ENCODE measurements at places on chromosomes 7 and 10.

GRCh38 chr7:107528461-107528860, 35.3 kb downstream of the COG5 start:
- no peak for DNase-seq

DNA sequence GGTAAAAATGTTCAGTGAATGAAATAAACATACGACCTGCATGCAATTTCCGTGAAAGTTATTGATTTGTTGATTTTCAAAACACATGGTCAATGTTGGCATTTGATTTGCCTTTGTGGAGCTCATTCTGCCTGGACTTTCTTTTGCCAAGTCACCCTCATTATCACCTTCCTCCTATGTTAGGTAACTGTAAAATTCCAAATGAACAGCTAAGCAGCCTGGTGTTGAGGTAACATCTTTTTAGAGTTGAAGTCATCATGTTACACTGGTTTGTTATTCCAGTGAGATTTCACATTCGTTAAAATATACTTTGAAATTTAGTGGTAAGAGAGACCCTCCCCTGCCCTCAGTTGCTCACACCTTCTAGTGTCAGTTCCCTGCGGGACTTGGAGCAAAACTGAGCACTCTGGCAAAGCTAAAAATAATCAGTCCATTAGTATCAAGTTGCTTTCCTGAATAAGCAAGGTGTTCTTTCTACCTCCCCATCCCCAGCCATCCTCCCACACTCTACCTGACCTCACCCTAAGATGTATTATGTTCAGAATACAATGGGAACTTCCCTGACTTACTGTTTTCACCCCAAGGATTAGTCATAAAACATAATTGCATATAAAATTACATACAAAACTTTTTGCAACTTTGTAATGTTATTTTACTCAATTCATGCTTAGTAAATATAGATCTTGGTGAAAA, 283.3 kb upstream of the SEMA3A start:
- peak; percentile 16 for DNase-seq

DNA sequence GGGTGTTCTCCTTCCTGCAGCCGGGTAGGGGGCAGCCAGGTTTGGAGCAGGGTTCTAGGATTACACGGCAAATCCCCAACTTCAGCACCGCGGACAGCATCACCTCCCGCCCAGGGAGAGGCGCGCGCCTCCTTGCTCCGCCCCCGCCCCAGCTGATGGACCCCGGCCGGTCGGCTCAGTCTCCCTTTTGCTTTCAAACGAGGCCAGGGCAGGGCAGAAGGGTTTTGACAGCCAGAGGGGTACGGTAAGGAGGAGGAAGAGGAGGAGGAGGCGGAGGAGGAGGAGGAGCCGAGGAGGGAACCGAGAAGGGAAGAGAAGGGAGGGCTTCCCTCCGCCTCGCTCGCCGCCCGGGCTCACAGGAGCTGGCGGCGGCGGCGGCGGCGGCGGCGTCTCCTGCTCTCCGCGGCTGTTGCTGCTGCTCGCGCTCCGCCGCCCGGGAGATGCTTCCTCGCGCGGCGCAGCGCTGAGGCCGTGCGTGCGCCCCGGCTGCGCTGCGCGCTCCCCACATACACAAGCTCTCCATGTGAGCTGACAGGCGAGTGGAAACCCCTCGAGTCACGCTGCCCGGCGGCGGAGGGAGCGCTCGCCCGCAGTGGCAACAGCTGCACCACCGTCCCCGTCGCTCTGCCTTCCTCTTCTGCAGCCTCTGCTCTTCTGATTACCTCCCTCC, 615 bp upstream of the CNTNAP2 start:
- DNase-seq, result no peak

DNA sequence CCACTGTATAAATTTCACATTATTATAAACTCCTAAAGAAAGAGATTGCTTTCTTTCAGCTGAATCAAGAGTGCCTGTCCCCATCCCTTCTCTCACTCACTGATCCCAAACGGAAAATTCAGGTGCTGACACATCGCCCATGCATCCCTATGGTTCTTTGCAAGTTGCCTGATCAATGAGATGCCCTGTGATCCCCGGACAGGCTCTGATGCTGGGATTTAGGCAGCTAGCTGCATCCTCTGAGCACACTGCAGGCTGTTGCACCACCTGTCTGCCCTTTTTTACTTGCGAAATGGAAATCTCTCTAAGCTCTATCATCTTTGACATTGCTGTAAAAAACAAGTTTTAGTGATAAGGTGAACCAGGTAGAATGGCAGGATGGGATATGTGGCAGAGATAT, 456.5 kb downstream of the GATA3 start:
- DNase-seq, result no peak

GRCh38 chr10:90245623-90246022, 544.2 kb downstream of the KIF20B start:
- DNase-seq, result no peak

DNA sequence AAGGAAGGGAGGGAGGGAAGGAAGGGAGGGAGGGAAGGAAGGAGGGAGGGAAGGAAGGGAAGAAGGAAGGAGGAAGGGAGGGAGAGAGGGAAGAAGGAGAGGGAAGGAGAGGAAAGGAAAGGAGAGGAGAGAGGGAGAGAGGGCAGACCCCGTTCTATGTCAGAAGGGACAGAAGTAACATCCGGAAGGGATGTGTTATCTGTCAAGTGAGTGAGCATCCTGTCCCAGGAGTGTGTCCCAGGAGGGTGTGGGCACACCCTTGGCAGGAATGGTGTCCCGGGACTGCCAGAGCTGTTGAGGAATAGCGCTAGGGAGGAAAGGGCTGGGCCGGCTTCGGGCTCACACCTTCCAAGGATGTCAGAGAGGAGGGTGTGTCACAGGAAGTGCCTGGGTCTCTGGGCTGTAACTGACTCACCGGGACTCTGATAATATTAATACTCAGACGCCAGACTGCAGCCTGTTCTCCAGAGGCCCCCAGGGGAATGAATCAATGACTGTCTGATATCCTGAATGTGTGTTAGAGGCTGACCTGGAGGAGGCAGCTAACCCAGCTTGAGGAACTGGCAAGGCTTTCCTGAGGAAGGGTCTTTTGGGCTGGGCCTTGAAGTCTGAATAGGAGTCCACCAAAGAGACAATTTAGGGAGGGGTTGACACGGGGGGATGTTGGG, 125.6 kb upstream of the TNRC18 start:
- DNase-seq, result peak; percentile 79

DNA sequence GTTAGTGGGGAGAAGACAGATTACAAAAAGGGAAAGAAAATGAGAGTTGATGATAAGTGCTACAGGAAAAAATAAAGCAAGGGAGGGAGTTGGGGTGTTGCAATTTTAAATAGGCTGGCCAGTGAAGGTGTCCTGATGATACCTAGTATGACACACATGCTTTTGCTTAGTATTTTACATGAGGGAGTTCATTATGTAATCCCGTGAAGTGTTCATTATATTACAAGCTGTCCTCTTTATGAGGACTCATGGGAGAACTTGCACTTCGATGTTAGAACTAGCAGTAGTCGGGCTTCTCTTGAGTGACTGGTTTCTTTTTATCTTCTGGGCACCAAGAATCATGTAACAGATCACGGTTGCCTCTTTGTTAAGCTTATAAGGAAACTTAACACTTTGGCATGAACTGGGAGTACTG, 102.3 kb upstream of the MTPN start:
- DNase-seq, result no peak

DNA sequence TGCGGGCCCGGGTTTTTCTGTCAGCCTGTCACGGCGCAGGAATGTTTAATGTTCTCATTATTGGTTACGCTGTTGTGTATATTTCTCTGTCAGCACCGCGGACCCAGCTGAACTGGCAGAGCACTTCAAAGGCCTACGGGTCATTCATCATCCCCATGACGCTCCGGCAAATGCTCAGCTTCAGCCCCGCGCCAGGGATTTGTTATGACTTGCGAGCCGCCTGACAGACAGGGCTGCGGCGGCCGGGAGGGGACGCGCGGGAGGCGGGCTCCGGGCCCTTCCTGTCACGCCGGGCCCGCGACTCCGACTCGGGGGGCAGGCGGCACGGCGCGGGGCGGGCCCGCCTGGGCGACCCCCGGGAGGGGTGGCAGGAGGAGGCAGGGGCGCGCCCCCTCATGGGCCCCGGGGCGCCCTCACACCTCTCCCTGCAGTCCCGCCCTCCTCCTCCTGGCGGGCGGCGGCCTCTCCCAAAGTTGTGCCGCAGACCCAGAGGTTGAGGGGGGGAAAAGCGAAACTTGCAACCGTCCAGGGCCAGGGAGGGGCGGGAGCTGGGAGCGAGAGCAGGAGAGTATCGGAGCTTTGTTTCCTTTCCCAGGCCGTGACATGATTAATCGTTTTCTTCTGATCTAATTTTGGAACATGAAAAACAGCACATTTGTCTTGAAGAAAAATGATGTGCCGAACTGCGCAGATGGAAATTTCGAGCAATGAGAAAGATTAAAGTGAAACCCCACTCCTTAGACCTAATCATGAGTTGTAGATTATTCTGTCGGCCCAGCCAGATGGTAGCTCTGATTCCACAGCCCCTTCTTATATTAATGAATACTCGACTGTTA, 59.3 kb upstream of the COMTD1 start:
- peak; percentile 96 for DNase-seq

- no peak for DNase-seq
Measured at GRCh38 chr10:6647811-6648526, 67.9 kb upstream of the PRKCQ start.

DNA sequence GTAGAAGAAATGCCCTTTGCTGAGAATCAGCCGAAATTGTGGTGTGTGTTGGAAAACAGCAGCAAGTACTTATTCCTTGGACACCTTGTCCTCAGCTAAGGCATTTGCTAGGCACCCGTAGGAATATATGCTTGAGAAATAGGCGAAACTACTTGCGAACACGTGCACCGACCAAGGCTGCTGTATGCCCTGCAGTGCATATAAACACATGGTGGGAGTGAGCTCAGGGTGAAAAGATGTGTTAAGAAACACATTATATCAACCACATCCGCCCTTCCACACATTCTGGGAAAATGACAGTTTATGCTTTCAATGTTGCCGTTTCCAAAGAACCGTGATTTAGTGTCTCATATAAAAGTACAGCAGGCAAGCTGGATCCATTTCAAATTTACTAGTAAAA, 199.2 kb downstream of the JCAD start:
- DNase-seq, result no peak

DNA sequence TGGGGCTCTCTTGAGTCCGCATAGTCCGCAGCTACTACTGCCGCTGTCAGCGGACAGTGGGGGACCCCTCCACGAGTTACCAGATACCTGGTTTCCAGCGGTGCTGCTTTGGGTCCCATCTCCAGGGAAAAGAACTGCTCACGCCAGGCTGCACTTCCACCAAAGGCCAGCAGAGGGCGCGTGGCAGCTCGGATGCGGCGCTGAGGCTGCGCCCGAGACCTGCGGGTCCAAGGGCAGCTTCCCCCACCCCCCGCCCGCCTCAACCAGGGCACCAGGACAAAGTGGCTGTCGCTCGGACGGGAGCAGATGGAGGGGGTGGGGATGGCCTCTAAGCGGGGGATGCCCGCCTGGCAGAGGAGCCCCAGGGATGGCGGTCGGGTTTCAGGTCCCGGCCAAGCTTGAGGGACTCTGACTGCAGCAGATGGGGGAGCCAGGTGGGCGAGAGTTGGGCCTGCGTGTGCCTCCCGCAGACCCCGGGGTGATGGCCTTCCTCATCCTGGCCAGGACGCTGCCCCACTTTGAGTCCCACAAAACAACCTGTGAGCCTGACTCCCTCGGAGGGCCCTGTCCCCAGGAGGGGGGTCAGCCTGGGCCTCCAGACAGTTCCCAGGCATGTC, 23.8 kb upstream of the ZNF735 start:
- no peak for DNase-seq

DNA sequence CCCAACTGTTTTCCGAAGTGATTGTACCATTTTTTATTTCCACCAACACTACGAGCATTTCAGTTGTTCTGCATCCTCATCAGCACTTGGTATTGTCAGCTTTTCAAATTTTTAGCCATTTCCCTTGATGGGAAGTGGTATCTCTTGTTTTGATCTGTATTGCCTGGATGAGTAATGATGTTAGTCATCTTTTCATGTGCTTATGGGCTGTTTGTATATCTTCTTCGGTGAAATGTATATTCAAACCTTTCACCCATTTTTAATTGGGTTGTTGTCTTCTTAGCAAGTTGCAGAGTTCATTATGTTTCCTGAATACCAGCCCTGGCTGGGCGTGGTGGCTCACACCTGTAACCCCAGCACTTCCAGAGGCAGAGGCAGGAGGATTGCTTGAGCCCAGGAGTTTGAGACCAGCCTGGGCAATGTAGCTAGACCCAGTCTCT, 22.1 kb downstream of the CLIP2 start:
- DNase-seq, result peak; percentile 69

- DNase-seq, result no peak
Measured at GRCh38 chr7:106258789-106259188, 26.0 kb downstream of the NAMPT start.

- DNase-seq, result no peak
Measured at GRCh38 chr7:12386313-12386740, 17.3 kb downstream of the VWDE start.

DNA sequence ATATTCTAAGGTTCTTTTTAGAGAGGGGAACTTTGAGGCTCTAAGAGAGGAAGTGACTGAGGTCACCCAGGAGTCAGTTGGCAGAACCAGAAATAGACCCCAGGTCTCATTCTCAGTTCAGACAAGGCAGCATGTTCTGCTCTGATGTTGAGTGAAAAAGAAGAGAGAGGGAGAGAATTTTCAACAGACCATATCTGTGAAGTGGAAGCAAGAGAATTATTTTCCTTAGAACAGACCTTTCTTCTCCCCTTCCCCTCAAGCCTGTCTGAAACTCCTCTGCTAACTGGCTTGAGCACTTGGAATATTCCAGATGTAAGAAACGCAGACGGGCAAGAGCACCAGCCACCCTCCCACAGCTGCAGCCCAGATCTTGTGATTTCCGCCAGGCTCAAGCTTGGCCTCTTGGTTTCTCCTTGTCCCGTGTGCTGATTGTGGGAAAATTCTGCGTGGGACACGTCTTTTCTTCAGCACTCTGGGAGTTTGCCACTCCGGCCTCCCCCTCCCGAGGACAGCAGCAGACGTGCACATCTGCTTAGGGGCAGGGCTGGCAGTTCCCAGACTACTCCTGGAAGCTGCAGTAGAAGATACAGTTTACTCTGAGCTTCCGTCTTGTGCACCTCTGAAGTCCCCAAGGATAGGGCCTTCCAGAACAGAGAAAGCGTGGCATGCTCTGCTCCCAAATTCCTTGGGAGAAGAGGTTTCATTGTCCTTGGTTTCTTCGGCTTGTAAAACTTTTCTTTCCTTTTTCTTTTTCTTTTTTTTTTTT, 22.7 kb upstream of the IKZF1 start:
- DNase-seq, result no peak

DNA sequence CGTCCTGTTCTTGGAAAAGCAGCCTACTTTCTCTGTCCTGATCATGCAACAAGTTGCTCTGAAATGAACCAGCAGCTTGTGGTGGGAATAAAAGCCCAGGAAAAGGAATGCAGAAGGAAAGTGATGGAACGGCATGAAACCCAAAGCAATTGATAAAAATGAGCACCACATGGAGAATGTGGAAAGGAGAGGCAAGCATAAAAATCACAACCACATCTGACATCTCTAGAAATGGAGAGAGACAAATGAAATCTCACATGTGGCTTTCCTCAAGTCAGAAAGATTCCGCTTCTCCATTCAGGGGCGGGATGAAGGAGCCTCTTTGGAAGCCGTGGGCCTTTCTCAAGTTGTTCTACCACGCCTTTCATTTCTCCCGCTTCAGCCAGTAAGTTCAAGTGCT, 631.7 kb upstream of the GALNT17 start:
- no peak for DNase-seq

- DNase-seq, result no peak
Measured at GRCh38 chr7:94612661-94613060, 43.3 kb downstream of the SGCE start.
